Lower lobe of right lung (tissue), 2 donors: ENCODE measurements at places on chromosomes 16 and 17.

DNA sequence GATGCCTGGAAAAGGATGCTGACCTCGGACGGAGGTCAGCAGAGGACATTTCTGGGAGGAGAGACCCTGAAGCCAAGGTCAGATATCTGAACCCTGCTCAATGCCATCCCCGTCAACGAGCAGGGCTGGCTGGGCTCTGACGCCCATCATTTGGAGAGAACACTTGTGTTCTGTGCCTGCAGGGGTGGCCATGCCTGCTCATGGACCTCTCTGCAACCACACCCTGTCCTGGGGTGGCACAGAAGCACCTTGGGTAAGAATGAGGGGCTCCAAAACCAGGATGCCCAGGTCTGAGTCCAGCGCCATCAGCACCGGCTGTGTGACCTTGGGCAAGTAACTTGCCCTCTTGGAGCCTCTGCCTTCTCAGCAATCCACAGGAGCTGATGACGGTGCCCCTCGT is 293.7 kb upstream of the FOXF1 start:
- H3K27ac ChIP-seq: no peak overlapping the region
- H3K4me1 ChIP-seq: peaks cover 19% of the 10 kb centered on the region
- no peak for DNase-seq
- H3K36me3 ChIP-seq: no peaks in the 10 kb centered on the region
- H3K4me3 ChIP-seq: no peak overlapping the region

- H3K27me3 ChIP-seq: peaks cover 3% of the 10 kb centered on the region
- H3K27ac ChIP-seq: no peak overlapping the region
- DNase-seq: no peak
- H3K36me3 ChIP-seq: no peaks in the 10 kb centered on the region
- peaks cover 10% of the 10 kb centered on the region for H3K4me1 ChIP-seq
- no peak overlapping the region for H3K4me3 ChIP-seq
These were observed 19.3 kb upstream of the CA4 start for GRCh38 chr17:60130466-60130865.

DNA sequence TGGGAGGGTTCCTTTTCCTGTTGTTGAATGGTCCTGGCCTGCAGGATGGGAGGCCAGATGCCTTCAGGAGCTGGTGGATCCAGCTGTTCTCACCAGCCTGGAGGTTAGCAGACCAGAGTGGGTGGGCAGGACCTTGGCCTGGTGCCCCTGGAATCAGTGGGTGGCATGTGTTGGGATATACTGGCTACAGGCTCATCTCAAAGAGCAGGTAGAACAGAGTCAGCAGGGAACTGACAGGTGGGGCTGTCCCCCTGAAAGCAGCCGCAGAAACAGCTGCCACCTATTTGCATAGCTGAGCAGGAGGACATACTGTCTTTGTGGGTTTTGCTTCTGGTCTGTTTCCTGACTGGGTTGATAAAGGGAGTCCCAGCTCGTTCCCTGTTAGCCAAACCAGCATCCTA is 144.1 kb downstream of the RAB11FIP4 start:
- H3K27ac ChIP-seq: no peak overlapping the region
- no peaks in the 10 kb centered on the region for H3K27me3 ChIP-seq

GRCh38 chr17:60538726-60539125 is 12.7 kb upstream of the APPBP2 start:
- DNase-seq: no peak
- H3K4me3 ChIP-seq: no peak overlapping the region
- H3K27ac ChIP-seq: no peak overlapping the region
- H3K4me1 ChIP-seq: no peaks in the 10 kb centered on the region
- no peaks in the 10 kb centered on the region for H3K27me3 ChIP-seq

GRCh38 chr16:30903596-30903995 is 7.2 kb downstream of the CTF1 start:
- no peak overlapping the region for H3K4me3 ChIP-seq
- H3K27ac ChIP-seq: peak overlapping the region; percentile 91
- no peaks in the 10 kb centered on the region for H3K36me3 ChIP-seq

- no peak for DNase-seq
- peak overlapping the region; percentile 71 for H3K27ac ChIP-seq
- peak overlapping the region; percentile 57 for H3K4me3 ChIP-seq
- H3K4me1 ChIP-seq: peaks cover 15% of the 10 kb centered on the region
- peaks cover 30% of the 10 kb centered on the region for H3K27me3 ChIP-seq
These were observed 22.3 kb upstream of the ZFPM1 start for GRCh38 chr16:88430524-88431446.

DNA sequence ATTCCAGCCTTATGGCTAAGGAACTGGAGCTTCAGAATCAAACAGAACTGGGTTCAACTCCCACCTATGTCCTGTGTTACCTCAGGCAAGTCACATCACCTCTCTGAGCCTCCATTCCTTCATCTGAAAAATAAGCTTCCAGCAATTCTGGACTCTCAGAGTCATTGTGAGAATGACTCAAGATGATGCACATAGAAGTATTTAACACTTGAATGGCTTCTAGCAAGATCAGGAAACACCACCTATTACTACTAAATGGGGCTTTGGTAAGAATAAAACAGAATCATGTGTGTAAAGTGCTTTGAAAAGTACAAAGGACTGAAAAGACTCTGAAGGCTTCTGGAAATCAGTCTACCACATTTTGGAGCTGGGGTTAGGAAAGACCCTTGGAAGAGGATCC is 30.8 kb upstream of the CALB2 start:
- H3K36me3 ChIP-seq: no peaks in the 10 kb centered on the region
- no peaks in the 10 kb centered on the region for H3K4me1 ChIP-seq

DNA sequence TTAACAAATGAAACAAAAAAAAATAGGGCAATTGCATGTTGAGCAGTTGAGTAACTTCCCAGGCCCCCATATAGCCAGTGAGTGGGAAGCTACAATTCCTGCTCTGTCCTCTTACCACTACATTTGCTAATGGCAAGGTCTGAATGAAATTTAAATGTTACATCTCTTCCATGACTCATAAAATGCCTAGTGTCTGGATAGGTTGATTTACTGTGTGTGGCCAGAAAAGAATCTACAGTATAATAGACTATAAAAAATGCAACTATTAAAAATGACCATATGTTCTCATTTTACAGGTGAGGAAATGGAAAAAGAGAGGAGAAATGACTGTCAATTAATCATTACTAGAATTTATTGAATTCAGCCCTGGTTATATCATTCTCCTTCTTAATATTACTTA is 1199.3 kb downstream of the CDH11 start:
- no peaks in the 10 kb centered on the region for H3K36me3 ChIP-seq
- H3K4me3 ChIP-seq: no peak overlapping the region
- H3K27me3 ChIP-seq: no peaks in the 10 kb centered on the region
- no peak overlapping the region for H3K27ac ChIP-seq

GRCh38 chr17:49557312-49558024 is 18.2 kb upstream of the NXPH3 start:
- H3K27me3 ChIP-seq: peaks cover 8% of the 10 kb centered on the region
- H3K4me1 ChIP-seq: peaks cover 6% of the 10 kb centered on the region
- H3K4me3 ChIP-seq: no peak overlapping the region
- no peak overlapping the region for H3K27ac ChIP-seq
- DNase-seq: no peak
- no peaks in the 10 kb centered on the region for H3K36me3 ChIP-seq

GRCh38 chr17:7745748-7746470 is 28.4 kb downstream of the DNAH2 start:
- DNase-seq: no peak
- no peak overlapping the region for H3K27ac ChIP-seq
- H3K36me3 ChIP-seq: no peaks in the 10 kb centered on the region
- peaks cover 13% of the 10 kb centered on the region for H3K4me1 ChIP-seq
- no peak overlapping the region for H3K4me3 ChIP-seq

- H3K4me1 ChIP-seq: peaks cover 44% of the 10 kb centered on the region
- no peak for DNase-seq
- no peaks in the 10 kb centered on the region for H3K27me3 ChIP-seq
- H3K4me3 ChIP-seq: no peak overlapping the region
These were observed 2.0 kb upstream of the YPEL2 start for GRCh38 chr17:59329176-59330052.

- no peaks in the 10 kb centered on the region for H3K36me3 ChIP-seq
- no peak overlapping the region for H3K27ac ChIP-seq
- DNase-seq: no peak
- H3K27me3 ChIP-seq: no peaks in the 10 kb centered on the region
These were observed 20.7 kb upstream of the FOXJ1 start for GRCh38 chr17:76161619-76162266.

GRCh38 chr17:74330446-74330845 is 4.4 kb downstream of the KIF19 start:
- H3K36me3 ChIP-seq: no peaks in the 10 kb centered on the region
- H3K27me3 ChIP-seq: peaks cover 26% of the 10 kb centered on the region
- no peak overlapping the region for H3K4me3 ChIP-seq
- DNase-seq: no peak
- H3K27ac ChIP-seq: no peak overlapping the region
- H3K4me1 ChIP-seq: peaks cover 17% of the 10 kb centered on the region
